Right renal pelvis (tissue), 4 donors: ENCODE measurements at places on chromosomes 4 and X.

GRCh38 chr4:155885666-155886065, 17.8 kb upstream of the TDO2 start:
- DNase-seq = no peak

GRCh38 chr4:38662522-38663089, 1.4 kb upstream of the KLF3 start:
- no peak for DNase-seq

- no peak for DNase-seq
Observed at GRCh38 chr4:162909952-162910351, 256.7 kb downstream of the NAF1 start.

- DNase-seq = no peak
Observed at GRCh38 chr4:112316360-112316759, 19.2 kb downstream of the ALPK1 start.

- peak; percentile 28 for DNase-seq
Observed at GRCh38 chr4:30720021-30720660, at the start of gene PCDH7. Gene PCDH7 (plus strand): TSS chr4:30720369. CDS start chr4:30721423, 1,054 bp downstream.

DNA sequence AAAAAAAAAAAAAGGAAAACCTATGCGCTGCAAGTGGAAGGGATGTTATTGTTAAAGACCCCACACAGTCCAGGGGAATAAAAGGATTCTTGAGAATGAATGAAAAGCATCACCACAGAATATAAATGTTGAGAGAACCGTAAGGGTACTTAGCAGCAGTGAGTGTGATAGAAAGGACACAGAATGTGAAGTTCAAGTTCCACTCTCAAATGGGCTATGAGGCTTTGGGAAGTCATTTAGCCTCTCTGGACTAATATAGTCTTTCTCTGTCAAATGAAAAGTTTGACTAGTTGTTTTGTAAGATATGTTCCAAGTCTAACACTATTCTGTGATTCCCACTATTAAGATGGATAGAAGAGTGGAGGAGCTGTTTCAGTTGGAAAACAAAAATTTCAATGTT, 35.8 kb upstream of the MAML3 start:
- no peak for DNase-seq

- no peak for DNase-seq
Observed at GRCh38 chr4:102705391-102705935, 55.3 kb downstream of the MANBA start.

DNA sequence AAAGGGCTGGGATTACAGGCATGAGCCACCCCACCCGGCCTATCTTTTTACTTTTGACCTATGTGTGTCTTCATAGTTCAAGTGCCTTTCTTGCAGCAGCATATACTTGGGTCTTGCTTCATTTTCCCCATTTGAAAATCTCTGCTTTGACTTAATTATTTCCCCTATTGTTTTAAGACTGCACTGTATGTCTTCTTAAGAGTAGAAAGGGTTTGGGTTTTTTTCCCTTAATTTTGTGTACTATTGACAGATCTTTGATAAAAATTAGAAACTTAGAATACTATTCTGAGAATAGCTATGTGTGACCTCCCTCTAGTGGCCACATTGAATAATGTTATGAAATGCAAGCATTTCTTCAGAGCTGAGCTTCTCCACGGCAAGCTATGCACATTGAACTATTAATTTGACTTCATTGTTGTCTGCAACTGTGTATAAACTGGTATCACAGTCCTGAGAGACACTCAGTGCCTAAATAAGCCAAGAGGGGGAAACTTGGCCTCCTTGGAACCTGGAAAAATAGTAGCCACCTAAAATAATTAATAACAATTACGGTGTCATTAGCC, 8.7 kb upstream of the SLC25A4 start:
- DNase-seq = no peak

DNA sequence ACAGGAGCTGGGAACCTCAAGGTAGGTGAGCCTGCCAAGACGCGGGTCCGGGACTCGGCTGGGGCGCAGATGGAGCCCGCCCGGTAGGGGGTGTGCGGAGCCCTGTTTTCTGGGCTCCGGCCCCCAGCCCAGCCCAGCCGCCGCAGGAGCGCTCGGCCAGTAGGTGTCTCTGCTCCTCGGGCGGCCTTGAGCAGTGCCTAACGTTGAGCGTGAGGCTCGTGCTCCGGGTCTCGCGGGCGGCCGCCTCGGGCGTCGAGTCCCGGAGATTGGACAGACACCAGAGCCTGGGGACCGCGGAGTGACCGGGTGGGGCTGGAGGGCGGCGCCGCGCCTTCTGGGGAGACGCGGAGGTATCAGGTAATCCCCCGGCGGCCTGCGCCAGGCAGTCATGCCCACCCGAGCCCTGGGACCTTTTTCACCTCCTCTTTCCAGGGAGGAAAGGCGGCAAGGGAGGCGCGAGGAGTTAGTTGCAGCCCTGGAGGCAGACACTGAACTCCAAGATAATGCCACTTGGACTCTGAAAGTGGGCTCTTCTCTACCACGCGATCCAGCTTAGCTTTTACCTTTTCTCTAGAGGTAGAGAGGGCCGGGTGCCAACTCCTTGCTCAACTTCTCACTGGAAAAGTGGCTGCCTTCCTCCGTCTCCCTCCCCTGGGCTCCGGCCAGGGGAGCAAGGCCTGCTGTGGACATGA, 14.5 kb upstream of the FGG start:
- peak; percentile 32 for DNase-seq

DNA sequence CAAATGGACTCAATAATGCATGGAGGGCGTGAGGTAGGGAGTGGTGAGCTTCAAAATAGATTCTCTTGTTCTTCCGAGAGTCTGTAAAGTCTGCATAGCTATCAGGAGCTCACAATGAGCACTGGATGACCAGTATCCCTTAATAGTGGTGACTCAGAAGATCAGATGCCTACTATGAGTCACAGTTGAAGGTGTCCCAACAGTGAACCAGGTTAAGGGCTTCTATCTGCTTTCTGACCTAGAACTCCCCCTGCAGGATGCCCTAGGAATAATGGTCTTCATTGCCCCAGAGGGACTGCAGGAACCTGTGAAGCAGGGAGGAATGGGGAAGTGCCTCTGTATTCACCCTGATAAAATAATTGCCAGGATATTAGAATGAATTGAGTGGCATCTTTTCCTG, 22.1 kb downstream of the DGKK start:
- no peak for DNase-seq

- DNase-seq = peak; percentile 25
Observed at GRCh38 chr4:44927399-44928380, 201.3 kb upstream of the GNPDA2 start.

- DNase-seq = no peak
Observed at GRCh38 chrX:108123591-108124366, 32.2 kb downstream of the ATG4A start.

- DNase-seq = no peak
Observed at GRCh38 chr4:123520325-123520724, 123.7 kb downstream of the SPRY1 start.

GRCh38 chr4:170591076-170591475, 501.3 kb upstream of the AADAT start:
- no peak for DNase-seq

GRCh38 chr4:173477016-173477415, 53.0 kb downstream of the HAND2 start:
- DNase-seq = no peak

- no peak for DNase-seq
Observed at GRCh38 chr4:168506014-168506413, 9.2 kb downstream of the PALLD start.

DNA sequence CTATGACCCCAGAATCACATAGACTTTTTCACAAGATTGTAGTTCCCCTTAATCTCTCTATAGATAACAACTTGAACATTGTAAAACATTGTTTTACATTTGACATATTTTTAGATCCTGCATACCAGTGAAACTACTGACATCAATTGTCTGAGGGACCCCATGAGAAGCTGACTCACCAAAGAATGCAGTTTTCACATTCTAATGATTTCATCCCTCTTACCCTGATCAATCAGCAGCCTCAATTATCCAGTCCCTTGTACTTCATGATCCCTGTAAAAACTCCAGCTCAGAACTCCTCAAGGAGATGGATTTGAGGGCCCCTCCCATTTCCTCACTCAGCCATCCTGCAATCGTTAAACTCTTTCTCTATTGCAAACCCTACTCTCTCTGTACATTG, 411.0 kb upstream of the NDST3 start:
- no peak for DNase-seq
